ENCODE measurements at places on chromosomes 12 and 14. TPM values are rescaled to one million over a fixed set of nuclear protein-coding genes. Genes with fewer than 3 reads are reported as not detected.

The RHOJ gene
- total RNA-seq: 9.9 TPM

The GLIPR1L1 gene
- total RNA-seq: not detected

- H3K36me3 ChIP-seq: no peaks in the 10 kb centered on the region
- no peak overlapping the region for H3K27ac ChIP-seq
- DNase-seq: peak; percentile 54
- H3K4me1 ChIP-seq: peaks cover 7% of the 10 kb centered on the region
- peak overlapping the region; percentile 19 for H3K4me3 ChIP-seq
Measured at GRCh38 chr12:130916241-130916911, 37.3 kb upstream of the ADGRD1 start.

GRCh38 chr12:87121896-87122295, 865.7 kb upstream of the MGAT4C start:
- H3K27me3 ChIP-seq: no peaks in the 10 kb centered on the region
- no peak overlapping the region for H3K27ac ChIP-seq

- peaks cover 8% of the 10 kb centered on the region for H3K36me3 ChIP-seq
- H3K27ac ChIP-seq: peak overlapping the region; percentile 97
- no peaks in the 10 kb centered on the region for H3K27me3 ChIP-seq
- no peak for DNase-seq
Measured at GRCh38 chr12:89348894-89349699, 3.2 kb downstream of the DUSP6 start.

GRCh38 chr12:116832353-116832752, 48.9 kb downstream of the HRK start:
- no peaks in the 10 kb centered on the region for H3K4me1 ChIP-seq
- H3K4me3 ChIP-seq: no peak overlapping the region
- H3K36me3 ChIP-seq: no peaks in the 10 kb centered on the region
- no peaks in the 10 kb centered on the region for H3K27me3 ChIP-seq
- no peak overlapping the region for H3K27ac ChIP-seq

DNA sequence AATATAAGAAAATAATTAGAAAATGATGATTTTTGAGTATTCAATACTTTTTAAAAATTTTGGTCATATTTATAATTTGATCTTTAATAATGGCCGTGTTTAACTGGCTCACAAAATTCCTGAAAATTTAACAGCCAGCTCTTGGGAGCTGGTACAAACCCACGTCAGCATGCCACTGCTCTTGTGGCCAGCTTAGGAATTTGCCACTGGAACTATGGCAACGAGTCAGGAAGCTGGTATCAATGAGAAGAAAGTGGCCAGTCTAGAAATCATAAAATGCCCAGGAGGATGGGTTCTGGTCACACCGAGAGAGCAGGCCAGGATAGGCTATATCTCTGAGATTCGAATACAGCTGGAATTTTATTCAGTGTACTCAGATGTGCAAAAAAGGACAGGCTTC, 72.2 kb upstream of the PLEKHG3 start:
- no peaks in the 10 kb centered on the region for H3K36me3 ChIP-seq
- H3K4me1 ChIP-seq: peaks cover 17% of the 10 kb centered on the region
- no peak overlapping the region for H3K4me3 ChIP-seq
- no peak overlapping the region for H3K27ac ChIP-seq
- H3K27me3 ChIP-seq: no peaks in the 10 kb centered on the region
- no peak for DNase-seq

DNA sequence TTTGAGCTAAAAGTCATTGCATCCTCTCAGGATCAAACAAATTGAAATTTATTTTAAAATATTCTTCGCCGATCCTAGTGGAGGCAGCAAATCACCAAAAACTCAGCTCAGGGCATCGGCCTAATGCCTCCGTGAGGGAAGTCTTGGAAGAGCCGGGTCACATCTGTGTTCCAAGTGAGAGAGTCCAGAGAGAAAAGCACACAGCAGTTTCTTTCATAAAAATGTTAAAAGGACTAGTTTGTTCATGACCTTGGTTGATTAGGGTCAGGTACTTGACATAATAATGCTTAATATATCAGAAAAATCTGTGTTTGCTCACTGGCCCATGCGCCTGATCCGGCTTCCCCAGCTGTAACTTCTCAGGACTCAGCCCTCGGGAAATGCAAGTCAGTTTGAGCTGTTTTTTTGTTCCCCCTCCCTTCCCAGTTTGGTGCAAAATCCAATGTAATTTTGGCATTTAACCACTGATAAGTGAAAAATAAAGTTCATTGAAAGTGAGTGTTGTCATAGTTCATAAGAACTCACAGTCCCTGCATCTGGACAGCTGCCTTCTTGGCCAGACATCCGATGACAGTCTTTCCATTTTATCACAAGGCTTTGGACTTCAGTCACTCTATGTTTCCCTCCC, 161.7 kb downstream of the CAND1 start:
- no peaks in the 10 kb centered on the region for H3K27me3 ChIP-seq
- H3K27ac ChIP-seq: peak overlapping the region; percentile 52
- H3K4me3 ChIP-seq: no peak overlapping the region

Data from stomach (tissue), 19 donors.